Hematopoietic multipotent progenitor cell treated with erythropoietin and hydrocortisone succinate and interleukin-3 and kit ligand, for 8 days (in vitro differentiated cells): ENCODE measurements at places on chromosomes 5 and 9.

DNA sequence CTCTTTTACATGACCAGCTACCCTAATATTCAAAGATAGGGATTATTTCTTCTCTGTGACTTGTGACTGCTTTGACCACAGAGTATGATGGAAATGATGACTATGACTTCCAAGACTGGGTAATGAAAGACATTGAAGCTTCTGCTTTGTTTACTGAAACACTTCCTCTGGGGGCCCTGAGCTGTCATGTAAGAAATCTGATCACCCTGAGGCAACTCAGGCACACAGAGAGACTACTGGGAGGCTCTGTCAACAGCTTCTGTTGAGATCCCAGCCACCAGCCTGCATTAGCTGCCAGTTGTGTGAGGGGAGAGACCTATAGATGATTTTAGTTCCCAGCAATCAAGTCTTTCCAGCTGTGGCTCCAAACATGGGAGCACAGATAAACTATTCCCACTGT is 76.5 kb downstream of the KCTD16 start:
- no peak for DNase-seq

DNA sequence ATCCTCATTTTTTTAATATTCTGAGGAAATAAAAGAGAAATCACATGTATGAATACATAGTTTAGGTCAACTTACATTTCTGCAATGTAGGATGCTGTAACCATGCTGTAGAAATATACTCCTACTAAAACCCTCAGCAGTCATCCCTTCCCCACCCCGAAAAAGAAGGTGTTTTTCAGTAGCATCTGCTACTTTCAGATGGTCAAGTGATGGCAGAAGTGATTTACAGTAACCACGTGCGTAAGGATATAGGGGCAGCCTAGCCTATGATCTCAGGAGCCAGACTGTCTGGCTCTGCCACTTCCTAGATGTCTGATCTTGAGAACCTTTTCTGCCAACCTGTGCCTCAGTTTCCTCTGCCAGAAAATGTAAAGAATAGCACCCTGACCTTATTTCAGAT is 26.0 kb upstream of the SYK start:
- DNase-seq: no peak

- no peak for DNase-seq
These were observed 33.5 kb downstream of the ELOVL7 start for GRCh38 chr5:60810438-60811085.

DNA sequence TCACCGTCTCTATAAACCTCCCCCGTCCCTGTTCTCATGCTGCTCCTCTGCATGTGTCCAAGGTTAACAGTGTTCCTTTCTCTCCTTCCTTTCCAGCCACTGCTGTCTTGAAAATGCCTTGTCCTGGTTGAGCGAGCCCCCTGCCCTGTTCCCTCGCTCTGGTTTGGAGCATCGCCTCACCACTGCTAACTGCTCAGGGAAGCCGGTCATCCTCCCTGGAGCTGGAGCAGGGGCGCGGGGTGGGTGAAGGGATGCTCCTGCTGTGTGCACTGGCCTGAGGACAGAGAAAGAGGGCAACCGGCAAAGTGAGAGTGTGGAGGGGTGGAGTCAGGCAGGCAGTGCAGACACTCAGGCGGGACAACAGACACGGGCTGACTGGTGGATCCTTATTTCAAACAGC is 19.4 kb downstream of the UBE2QL1 start:
- DNase-seq: no peak

- peak; percentile 32 for DNase-seq
These were observed 1.5 kb upstream of the GABBR2 start for GRCh38 chr9:98709968-98710965.

DNA sequence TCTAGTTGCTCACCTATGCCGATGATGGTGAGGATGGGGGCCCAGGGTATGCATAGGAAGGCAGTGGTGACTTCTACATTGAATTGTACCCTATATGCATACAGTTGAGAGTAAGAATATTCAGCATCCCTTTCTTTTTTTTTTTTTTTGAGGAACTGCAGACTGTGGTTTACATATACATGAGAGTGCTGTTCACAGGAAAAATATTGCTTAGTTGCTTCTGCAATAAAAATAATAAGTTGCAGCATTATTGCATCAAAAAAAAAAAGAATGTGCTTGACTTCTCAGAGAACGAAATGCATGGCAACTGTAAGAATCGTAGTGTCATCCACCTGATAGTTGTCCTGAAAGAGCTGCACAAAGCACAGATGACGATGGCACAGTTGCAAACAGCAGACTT is 52.8 kb downstream of the PTCD2 start:
- DNase-seq: no peak

DNA sequence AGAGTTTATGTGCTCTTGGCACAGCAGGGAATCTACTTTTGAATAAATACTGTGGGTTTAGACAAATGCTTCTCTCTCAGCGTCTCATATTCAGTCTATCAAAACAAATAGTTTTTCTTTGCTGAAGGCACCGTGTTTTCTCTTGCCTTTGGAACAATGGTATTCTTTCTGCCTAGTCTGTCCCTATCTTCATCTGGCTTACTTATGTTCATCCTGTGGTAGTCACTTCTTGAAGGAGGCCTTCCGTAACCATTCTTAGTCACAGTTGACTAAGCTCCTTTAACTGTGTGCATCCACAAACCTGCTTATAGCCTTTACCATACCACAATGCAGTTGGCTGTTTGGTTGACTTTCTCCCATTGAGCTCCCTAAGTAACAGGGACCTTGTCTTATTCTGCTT is 45.9 kb downstream of the LARP1 start:
- no peak for DNase-seq

DNA sequence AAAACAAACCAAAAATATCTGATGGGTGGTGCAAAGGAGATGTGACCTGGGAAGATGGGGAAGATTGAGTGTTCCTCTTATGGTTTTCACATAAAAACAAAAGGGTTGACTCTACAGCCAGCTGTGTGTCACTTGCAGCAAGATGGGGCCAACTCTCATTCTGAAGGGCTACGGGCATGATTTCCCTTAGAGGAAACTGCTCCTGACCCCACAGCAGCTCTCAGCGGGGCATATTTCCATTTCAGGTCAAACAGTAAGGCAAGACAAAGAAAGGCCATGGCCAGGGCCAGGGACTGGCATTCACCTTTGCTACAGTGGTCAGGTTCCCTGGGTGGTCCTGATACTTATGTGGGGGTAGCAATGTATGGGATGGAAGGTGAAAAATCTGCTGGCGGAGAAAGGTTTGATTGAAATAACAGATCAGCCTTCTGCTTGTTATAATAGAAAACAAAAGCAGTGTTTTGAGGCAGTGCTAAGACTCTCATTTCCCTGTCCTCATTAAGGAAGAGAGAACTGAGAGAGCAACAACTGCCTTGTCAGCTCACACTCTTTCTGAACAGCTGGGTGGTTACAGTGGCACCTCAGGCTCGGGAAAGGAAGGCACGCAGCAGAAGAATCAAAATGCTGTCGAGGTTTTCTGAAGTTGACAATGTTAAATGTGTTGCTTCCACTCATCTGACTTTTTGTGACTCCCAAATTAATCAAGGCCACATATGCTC is 120.7 kb upstream of the PCA3 start:
- DNase-seq: no peak
